ENCODE measurements at places on chromosomes 5 and 9. TPM values are rescaled to one million over a fixed set of nuclear protein-coding genes. Genes with fewer than 3 reads are reported as not detected.

The NXNL2 gene
- not detected for total RNA-seq

The CXCL14 gene
- 0.62 TPM for total RNA-seq

The ARHGEF37 gene
- total RNA-seq = 24.3 TPM

GRCh38 chr5:139881143-139881733 is 85.6 kb downstream of the PSD2 start:
- DNase-seq = no peak
- H3K4me3 ChIP-seq = no peak overlapping the region
- H3K27me3 ChIP-seq = no peaks in the 10 kb centered on the region
- H3K36me3 ChIP-seq = no peaks in the 10 kb centered on the region

GRCh38 chr5:93674138-93674537 is 67.3 kb downstream of the POU5F2 start:
- no peaks in the 10 kb centered on the region for H3K27me3 ChIP-seq
- H3K36me3 ChIP-seq = no peaks in the 10 kb centered on the region
- no peaks in the 10 kb centered on the region for H3K4me1 ChIP-seq
- H3K4me3 ChIP-seq = no peak overlapping the region

DNA sequence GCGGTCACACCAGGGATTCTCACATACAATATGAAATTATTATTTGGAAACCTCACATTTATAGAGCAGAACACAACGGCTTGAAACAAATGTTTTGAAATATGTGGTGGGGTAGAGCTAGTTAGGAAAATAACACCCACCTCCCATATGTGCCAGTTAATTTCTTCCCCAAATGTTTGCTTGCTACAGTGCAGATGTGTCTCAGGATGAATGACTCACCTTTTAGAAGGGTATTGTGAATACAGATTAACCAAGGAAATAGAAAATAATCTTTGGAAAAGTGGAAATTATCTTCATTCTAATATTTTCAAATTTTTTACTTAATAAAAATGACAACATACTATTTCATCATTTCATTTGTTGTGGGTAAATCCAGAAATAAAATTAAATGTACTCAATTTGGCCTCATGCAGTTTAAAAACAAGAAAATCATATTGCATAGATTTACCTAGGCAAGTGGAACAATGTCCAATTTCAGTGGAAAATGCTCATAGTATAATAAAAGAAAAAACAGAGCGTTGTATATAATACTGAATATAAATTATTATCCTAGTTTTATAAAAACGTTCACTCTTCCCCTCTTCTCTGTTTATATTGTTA is 39.3 kb upstream of the RICTOR start:
- H3K4me1 ChIP-seq = peaks cover 7% of the 10 kb centered on the region
- no peak for DNase-seq
- no peak overlapping the region for H3K27ac ChIP-seq
- H3K4me3 ChIP-seq = no peak overlapping the region
- no peaks in the 10 kb centered on the region for H3K36me3 ChIP-seq

DNA sequence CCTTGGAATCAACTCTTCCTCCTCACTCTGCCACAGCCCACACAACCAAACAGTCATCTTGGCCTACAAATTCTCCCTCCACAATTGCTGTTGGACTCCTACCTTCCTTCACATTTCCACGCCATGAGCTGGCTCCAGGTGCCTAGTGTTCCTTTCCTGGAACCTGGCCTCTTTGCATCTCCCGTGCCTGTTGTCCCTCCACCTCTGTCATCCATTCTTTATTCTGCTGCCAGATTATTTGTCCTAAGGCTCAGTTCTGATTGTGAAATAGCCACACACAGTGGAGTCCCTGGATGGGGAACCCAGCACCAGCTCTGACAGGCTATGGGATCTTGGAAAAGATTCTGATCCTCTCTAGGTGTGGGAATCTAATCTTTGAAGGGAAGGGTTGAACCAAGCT is 109.1 kb upstream of the ANKH start:
- H3K36me3 ChIP-seq = no peaks in the 10 kb centered on the region
- no peak overlapping the region for H3K4me3 ChIP-seq
- H3K27me3 ChIP-seq = no peaks in the 10 kb centered on the region
- H3K27ac ChIP-seq = no peak overlapping the region
- H3K4me1 ChIP-seq = no peaks in the 10 kb centered on the region

GRCh38 chr5:169610606-169611005 is 26.5 kb upstream of the DOCK2 start:
- no peaks in the 10 kb centered on the region for H3K4me1 ChIP-seq
- no peak for DNase-seq
- no peak overlapping the region for H3K27ac ChIP-seq
- H3K36me3 ChIP-seq = no peaks in the 10 kb centered on the region
- H3K4me3 ChIP-seq = no peak overlapping the region

Measured in heart right ventricle (tissue), 16 donors.